ENCODE measurements at places on chromosomes 13 and 19. TPM values are rescaled to one million over a fixed set of nuclear protein-coding genes. Genes with fewer than 3 reads are reported as not detected.

SH2D3A gene
- 24.5 TPM for total RNA-seq

EID2B gene
- total RNA-seq: 4.3 TPM

ZNF534 gene
- total RNA-seq: not detected

GMIP gene
- 96.4 TPM for total RNA-seq

ALKBH7 gene
- 65.2 TPM for total RNA-seq

SIGLEC9 gene
- total RNA-seq: 1.6 TPM

ZNF813 gene
- 8.2 TPM for total RNA-seq

CEACAM5 gene
- not detected for total RNA-seq

GPR32 gene
- not detected for total RNA-seq

DCLK1 gene
- not detected for total RNA-seq

PLK5 gene
- not detected for total RNA-seq

ZNF43 gene
- total RNA-seq: 35.5 TPM

CA11 gene
- 11.9 TPM for total RNA-seq

GRIK5 gene
- total RNA-seq: 3.8 TPM

ZNF577 gene
- 9.4 TPM for total RNA-seq

KXD1 gene
- total RNA-seq: 139 TPM

GPC6 gene
- total RNA-seq: not detected
